Stimulated activated CD8-positive, alpha-beta memory T cell treated with anti-CD3 and anti-CD28 coated beads, Interleukin-4, amount 100 ng/mL, for 1 hour (primary cell): ENCODE measurements at places on chromosomes 16 and 17.

- DNase-seq: no peak
Observed at GRCh38 chr17:19978209-19978802, 678 bp upstream of the AKAP10 start.

GRCh38 chr16:23706439-23706838, 6.6 kb downstream of the ERN2 start:
- no peak for DNase-seq

GRCh38 chr17:41784207-41784744, 2.2 kb downstream of the JUP start:
- no peak for DNase-seq

DNA sequence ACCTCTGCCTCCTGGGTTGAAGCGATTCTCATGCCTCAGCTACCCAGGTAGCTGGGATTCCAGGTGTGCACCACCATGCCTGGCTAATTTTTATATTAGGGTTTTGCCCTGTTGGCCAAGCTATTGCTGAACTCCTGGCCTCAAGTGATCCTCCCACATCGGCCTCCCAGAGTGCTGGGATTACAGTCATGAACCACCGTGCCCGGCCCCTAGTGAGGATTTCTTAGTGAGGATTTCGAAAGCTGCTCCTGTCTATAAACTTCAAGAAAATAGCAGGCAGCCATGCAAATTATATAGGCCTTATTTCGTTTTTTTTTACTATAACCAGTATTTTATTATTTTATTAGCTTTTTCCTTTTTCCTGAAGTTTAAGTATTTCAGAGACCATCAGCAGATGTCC, 41.6 kb downstream of the EPN2 start:
- no peak for DNase-seq

- no peak for DNase-seq
Observed at GRCh38 chr17:39600288-39600996, 7.3 kb downstream of the NEUROD2 start.

DNA sequence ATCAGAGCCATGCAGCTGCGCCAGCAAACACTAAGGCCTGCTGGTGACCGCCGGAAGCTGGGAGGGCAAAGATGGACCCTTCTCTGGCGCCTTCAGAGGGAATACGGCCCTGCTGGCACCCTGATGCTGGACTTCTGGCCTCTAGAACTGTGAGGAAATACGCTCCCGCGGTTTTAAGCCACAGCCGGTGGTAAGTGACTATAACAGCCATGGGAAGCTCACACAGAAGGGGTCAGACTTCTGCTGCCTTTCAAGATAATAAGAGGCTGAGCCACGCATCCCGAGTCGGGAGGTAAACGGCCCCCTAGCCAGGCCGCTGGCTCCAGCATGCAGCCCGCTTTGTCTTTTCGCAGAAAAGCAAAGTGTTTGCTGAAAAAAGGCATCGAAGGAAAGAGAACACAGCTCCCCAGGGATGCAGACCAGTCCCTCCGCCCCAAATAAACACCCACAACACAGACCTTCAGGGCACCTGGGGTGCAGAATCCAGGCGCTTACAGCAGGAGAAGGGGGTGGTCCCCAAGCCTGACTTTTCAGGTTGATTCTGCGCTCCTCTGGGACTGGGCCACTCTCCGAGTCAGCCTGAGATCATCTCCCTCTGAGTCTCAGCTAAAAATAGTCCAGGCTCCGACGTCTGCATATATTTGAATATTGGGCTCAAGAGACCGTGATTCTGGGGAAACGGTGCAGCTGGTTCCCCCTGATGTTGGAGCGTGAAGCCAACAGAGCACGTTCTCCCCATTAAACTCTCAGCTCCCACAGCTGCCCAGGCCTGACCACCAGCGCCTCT, 89.7 kb downstream of the MGAT5B start:
- no peak for DNase-seq

- no peak for DNase-seq
Observed at GRCh38 chr16:4966736-4967453, 8.8 kb downstream of the SEC14L5 start.

DNA sequence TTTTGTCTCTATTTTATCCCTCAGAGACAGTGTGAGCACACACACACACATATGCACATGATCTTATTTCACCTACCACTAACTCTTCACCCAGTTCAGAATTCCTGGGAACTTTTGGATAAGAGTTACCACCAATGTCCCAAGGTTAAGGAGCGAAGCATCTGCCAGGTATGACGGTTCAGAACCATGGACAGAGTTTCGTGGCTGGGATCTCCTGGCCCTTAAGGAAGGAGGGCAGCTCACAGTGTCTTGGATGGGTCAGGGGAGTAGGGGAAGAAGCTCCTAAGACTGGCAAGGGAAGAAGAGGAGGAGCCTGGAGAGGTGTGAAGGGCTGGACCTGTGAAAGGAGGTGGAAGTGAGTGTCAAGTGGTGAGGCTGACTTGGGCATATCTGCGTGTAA, 23.0 kb upstream of the TMEM132E start:
- no peak for DNase-seq

GRCh38 chr17:73791631-73792030, 147.4 kb upstream of the SDK2 start:
- DNase-seq: no peak

GRCh38 chr16:6926762-6927161, 405.9 kb upstream of the RBFOX1 start:
- no peak for DNase-seq

- DNase-seq: no peak
Observed at GRCh38 chr16:82629441-82630027, 2.8 kb downstream of the CDH13 start.

DNA sequence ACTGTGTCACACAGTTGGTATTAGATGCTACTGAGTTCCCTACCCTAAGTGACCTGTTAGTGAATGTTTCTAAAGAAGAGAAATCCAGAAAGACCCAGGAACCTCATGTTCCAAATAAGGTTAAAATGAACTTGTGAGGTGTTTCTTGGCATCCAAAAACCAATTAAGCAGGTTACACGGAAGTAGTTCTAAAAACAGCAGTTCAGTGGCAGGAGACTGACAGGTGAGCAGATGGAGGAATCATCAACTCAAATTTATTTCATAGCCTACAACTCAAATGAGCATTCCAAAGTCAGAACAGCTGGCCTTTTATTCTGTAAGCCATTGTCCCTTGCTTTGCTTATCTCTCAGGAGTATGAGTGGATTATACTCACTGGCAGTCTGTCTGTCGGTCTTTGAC, 188.3 kb downstream of the IRX3 start:
- DNase-seq: no peak

GRCh38 chr16:66459878-66460277, 32.8 kb downstream of the BEAN1 start:
- DNase-seq: no peak

- no peak for DNase-seq
Observed at GRCh38 chr16:67917140-67917851, 14.4 kb downstream of the CTRL start.

DNA sequence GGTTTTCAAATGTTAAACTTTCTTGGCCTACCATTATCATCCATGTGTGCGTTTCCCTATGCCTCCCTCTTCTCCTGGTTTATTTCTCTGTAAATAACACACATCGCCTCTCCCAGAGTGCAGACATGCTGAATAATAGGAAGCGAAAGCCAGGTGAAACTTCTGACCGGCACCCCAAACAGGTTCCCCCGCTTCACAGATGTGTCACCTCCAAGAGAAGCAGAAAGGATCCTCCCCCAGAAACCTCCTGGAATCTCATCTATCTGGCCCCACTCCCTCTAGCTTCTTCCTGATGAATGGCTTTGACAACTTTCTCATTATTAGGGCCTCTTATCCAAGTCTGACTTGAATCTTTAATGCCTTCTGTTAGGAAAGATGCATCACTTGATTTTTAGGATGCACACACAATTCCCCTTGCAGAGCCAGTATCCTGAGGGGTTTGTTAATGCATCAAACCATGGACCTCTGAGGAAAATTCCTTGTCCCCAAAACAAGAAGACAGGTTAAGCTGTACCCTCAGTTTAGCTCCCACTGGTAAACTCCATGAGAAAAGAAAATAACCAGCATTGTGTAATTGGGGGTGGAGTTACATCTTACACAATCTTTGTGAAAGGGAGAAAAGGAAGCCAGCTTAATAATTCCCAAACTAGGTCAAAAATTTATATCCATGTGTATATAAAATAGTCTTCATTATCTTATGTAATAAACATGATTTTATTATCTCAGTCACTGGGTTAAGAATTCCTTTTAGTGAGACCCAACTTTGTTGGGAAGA, 20.1 kb upstream of the HYDIN start:
- DNase-seq: no peak

DNA sequence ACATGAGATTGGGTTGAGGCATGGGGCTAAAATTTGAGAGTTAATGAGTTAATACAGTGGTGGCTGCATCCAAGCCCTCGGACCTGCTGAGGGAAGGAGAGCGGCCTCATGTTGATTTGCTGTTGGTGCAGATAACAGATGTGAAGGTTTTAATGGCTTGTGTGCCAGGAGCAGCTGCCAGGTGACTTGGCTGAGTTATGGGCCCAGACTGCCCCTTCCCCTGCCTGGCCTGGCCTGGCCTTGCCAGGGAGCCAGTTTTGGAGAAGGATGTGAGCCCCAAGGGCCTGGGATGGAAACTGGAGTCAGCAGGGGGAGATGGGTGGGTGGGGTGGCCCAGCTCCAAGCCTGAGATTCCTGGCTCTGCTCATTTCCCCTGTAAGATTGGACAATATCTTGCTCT, 230.1 kb downstream of the CBLN1 start:
- no peak for DNase-seq

GRCh38 chr17:77453613-77454241, 313.0 kb downstream of the SEC14L1 start:
- DNase-seq: no peak

DNA sequence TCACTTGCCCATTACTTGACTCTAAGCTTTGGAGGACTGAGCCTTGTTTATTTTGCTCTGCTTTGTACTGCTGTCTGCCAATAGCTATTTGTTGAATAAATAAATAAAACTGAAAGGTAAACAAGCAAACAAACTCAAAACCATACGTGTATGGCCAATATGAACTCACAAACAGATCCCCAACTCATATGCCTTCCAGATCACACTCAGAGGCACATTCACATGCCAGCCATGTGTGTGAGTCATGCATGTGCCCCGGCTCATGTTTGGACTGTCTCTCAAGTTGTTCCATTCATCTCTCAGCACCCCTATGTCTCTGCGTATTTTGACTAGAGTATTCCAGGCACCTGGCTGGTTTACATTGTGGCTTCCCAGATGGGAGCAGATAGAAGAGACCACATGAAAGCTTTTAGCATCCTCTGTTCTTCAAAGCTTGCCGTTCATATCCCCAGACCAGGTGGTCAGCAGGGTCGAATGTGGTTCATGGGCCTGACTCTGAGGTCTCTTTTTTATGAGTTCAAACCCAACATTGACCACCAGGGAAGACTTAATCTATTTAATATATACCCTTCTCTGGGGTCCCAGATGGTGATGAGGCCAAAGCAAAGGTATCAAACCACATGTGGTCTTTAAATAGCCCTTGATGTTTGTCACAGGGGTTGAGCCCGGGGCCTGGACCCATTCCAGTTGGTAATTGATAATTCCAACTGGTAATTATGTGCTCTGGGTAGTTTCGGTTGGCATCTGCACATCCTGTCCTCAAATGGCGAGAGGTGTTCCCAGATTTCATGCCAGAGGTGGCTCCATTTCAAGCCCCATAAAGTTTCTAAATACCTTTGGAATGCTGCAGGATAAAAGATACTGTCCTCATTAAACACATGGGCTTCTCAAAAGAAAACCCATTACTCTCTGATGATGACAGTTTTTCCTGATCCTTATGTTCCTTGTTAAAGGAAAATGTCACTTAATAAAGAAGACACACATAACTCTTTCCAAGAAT, 287.3 kb upstream of the MAF start:
- DNase-seq: no peak

GRCh38 chr16:56609463-56609921, 1.1 kb downstream of the MT2A start:
- DNase-seq: peak; percentile 37

DNA sequence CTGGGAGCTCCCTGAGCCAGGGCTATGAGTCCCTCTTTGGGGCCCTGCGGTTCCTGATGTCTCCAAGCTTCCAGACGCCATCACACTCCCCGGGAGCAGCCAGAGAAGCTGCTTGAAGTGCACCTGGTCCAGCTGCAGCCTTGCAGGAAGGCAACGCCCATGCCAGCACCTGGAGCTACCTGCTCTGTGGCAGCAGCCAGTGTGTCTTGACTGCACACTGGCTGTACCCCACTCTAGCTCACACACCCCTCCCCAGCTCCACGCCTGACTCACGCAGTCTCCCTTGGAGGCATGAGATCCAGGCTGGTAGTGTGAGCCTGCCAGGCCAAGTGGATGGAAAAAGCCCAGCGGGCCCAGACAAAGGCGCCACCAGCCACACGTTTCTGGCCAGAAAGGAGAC, 63.3 kb downstream of the USP32 start:
- DNase-seq: no peak

DNA sequence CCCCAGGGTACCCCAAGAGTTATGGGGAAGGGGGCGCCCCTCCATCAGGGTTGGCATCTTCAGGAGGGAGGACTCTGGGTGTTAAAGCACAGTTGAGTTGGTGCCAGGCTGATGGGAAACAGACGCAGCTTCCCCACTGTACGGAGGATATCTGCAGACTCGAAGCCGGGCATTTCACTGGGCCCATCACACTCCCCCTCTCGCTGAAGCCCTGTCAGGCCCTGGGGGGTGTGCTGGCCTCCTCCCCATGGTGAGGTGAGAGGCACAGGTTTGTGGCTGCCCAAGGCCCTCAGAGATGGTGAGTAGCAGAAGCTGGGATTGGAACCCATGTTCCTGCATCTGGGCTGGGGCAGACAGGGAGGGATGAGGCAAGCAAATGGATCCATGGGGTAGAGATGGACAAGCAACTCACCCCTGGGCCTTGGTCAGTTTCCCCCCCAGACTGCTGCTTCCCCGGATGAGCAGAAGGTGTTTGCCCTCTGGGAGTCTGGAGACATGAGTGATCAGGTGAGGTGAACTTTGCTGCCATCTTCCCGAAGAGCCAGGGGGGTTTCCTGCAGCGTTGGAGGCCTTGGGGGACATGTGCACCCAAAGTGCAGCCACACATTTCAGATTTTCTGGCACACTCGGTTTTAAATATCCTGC, 31.0 kb downstream of the POLR3E start:
- no peak for DNase-seq

DNA sequence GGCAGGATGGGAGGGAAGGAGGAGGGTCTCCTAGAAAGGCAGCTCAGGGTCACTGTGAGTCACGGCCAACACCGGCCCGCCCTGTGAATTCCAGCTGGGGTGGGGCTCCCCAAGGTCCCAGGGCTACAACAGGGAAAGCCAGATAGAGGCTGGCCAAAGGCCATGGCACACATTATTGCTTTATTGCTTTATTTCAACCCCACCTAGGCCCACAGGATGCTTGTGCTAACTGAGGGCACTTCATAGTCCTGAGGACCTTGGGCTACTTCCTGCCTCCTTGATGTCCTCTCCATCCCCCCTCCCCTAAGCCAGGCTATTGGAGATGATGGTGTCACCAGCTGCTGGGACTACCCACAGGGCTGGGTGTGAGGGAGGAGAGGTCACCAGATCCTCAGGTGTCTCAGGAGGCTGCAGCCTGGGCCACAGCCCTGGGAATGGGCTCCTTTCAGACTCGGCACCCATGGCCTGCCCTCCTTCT, 26.1 kb downstream of the LRRC75A start:
- no peak for DNase-seq

GRCh38 chr17:9037736-9038135, 16.4 kb downstream of the NTN1 start:
- no peak for DNase-seq
